ENCODE measurements at places on chromosomes 1 and 21.

DNA sequence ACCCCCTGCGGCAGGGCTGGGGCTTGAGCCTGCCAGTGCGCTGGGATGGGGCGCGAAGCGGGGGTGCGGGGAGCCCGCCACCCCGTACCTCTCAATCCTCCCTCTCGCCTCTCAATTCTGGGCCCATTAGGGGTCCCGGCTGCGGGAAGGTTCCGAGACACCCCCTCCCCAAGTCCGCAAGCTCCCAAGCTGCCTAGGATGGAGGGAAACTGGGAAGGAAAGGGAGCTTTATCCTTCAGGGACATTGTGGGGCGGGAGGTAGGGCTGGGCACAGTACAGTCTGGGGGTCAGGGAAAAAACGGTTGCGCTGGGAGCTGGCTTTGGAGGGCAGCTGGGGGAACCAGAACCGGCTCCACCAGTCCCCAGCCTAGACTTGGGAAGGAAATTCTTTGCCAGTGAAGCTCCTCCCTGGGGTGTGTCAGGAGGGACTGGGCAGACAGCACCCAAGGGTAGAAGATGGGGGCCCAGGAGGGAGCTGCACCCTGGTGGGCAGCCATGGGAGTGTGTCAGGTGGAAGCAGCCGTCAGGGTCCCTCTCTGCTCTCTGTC, 904 bp downstream of the GJB3 start:
- DNase-seq = no peak

DNA sequence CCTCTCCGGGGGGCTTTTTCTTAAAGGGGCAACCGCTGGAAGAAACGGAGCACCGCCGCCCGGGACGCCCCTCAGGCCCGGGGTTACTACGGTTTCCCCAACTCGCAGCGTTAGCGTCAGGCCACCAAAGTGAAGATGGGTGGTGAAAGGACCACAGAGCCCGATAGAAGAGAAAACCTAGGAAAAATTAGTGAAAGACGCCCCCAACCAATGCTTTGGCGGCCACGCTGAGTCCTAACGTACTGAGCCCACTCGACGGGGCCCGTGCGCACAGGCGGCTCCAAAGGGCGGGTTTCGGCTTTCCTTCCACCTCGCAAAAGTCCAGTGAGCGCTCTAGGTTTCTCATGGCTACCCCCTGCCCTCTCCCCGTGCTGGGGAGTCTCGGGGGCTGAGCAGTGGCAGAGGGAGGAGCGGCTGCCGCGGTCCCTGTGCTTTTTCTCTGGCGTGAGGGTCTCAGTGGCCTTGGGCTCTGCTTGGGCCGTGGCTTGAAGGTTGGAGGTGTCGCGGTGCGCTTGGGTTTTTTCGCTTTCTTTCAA, 12.2 kb upstream of the SPEN start:
- peak; percentile 24 for DNase-seq

DNA sequence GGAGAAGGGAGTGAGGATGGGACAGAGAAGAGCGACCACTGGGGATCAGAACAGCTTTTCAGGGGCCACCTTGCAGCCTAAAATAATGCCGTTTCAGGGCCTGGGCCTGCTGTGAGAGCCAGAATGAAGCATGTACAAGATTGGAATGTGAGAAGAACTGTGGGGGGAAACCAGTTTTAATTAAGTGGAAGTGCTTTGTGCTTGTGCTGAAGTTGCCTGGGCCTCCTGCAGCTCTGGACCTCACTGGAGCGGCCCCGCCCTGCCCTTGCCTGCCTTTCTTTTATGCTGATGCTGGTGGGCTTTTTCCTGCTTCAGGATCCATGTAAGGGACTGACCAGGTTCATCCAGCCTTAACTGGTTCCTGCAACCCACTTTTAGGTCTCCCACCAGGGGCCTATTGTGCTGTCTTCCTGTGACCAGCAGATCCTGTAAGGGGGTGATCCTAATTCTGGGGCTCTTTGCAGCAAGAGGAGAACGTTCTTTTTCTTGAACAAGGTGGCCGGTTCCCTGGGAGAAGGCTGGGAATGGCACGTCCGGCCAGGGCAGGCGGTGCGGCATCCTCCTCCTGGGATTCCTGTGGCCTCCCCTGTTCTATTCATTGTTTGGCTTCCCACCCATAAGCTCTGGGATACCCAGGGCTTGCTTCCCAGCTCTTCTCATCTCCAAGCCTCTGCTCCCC, 3.2 kb downstream of the C1orf226 start:
- DNase-seq = no peak

DNA sequence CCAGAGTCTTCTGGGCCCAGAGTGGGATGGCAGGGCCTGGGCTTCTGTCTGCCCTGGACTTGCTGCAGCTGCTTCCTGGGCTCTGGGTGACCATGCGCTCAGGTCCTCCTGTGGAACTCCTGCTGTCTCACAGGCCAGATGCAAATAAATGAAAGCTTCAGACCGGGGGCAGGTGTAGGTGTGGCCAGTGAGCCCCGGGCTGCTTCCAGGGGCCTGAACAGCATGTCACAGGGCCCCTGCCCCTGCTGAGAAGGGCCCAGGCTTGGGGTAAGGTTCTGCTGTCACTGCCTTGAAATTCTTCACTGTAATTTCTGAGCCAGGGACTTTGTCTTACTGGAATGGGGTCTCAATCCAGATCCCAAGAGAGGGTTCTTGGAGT, 2.5 kb upstream of the PKNOX1 start:
- no peak for DNase-seq

DNA sequence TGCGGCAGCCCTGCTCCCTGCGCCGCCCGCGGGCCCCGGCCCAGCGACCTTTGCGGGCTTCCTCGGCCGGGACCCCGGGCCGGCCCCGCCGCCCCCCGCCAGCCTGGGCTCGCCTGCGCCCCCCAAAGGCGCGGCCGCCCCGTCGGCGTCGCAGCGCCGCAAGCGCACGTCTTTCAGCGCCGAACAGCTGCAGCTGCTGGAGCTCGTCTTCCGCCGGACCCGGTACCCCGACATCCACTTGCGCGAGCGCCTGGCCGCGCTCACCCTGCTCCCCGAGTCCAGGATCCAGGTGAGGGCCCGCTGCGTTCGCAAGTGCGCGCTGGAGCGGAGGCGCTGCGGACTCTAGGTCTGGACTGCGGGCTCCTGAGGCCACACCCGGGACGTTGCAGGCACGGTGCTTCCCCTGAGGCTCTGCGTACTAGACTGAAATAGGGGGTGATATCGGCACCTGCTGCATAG, 351 bp downstream of the MIXL1 start:
- DNase-seq = no peak

DNA sequence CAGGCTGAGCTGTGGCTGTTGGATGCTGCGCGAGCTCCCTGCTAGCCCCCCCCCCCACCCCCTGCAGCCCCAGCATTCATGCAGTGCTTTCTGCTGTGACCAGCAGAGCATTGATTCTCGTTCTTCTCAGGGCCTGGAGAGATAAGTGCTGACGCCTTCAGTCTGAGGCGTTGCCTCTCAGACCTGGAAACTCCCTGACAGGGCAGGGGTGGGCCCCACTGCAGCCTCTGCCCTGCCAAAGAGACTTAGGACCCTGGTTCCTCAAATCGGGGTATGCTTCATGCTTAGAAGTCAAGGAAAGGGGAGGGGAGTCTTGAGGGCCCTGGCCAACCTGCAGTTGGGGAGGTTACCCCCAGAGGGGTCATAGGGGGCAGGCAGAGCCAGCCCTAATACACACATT, 38.5 kb downstream of the PTPRF start:
- DNase-seq = no peak

DNA sequence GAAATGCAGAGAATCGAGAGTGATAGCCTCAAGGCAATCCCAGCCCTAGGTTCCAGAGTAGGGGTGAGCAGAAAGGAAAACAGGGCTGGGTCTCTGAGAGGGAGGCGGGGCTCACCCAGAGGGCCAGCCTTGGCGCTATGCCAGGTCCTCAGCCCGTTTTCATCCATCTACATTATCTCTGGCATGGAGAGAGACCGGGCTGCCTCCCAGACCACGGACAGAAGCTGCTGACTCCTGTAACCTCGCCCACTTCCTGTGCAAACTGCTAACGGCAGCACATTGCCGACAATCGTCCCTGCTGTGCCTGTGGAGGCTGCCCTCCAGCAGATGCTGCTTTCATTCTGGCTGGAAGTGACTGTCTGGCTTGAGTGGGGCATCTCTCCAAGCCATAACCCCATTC, 569.1 kb downstream of the NPHP4 start:
- peak; percentile 11 for DNase-seq

- no peak for DNase-seq
Observed at GRCh38 chr1:162919034-162919433, 58.1 kb upstream of the CCDC190 start.

DNA sequence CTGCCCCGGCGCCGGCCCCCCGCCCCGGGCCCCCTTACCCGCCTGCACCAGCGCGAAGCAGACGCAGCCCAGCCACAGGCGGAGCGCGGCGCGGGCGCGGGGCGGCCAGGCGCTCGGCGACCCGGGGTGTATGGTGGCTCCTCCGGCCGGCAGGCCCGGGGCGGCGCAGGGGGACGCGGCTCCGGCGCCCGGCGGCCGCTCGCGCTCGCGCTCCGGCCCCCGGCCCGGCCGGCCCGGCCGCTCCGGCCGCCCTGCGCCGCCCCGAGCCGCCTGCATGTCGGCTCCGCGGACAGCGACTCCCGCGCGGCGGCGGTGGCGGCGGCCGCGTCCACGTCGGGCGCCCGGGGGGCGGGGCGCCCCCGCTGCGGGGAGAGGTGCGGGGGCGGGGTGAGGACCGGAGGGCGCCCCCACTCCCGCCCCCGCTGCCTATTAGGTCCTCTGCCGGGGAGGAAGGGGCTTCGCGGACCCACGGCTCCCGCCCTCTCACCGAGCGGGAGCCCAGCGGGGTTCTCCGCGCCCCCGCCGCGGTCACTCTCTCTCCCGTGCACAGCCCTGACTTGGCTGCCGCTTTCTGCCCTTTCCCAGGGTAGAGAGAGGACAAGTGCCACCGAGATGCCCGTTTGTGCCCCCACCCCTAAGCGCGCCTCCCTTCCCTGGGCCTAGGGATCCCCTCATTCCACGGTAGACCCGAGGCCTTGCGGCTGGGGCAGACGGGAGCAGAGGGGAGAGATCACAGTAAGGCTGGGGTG, at the start of gene FNDC5:
Gene FNDC5 (minus strand): TSS at position 298 of the 749 bp plus-strand sequence.
- no peak for DNase-seq

DNA sequence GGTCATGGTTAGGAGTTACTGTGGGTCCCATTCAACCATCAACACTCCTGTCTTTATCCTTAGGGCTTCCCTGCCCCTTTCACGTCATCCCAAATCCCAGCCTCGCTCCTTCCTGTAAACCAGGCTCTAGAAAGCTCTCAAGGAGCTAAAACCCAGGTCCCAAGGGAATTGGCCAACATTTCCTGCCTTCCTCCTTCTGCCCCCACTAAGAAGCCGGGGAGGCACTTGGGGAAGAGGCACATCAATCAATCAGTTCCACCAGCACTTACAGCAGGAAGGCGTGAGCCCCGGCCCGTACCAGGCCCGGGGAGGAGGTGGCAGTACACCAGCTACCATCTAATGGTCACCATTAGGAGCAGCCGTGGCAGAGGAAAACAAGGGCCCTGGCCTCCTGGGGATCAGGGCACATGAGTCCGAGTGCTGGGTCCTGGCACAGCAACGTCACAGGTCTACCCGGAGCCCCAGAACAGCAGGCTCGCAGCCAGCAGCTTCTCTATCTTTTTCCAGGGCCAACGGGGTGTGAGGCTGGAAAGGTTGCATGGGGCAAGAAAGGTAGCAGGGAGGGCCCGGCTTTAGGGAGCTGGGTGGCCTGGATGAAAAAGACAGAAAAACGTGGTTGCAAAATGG, 108.6 kb downstream of the CASZ1 start:
- DNase-seq = no peak

- no peak for DNase-seq
Observed at GRCh38 chr1:211756471-211757020, 74.0 kb downstream of the LPGAT1 start.

DNA sequence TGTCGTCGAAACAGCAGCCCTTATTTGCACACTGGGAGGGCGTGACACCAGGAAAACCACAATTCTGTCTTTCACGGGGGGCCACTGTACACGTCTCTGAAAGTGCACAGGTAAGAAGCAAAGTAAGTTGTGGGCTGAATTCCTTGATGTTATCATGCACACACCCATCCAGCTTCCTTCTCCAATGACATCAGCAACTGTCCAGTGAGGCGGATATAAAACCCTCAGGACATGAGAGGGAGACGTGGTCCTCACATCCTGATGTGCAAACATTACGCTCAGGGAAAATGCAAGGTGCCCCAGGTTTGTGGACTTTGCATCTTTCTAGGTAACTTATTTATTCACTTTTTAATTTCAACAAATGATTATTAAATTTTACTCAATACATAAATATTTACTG, 3.0 kb downstream of the TFF1 start:
- no peak for DNase-seq

- DNase-seq = no peak
Observed at GRCh38 chr21:42988236-42988965, 14.0 kb downstream of the PKNOX1 start.

- no peak for DNase-seq
Observed at GRCh38 chr1:243250102-243250501, 5.0 kb downstream of the CEP170 start.

- no peak for DNase-seq
Observed at GRCh38 chr21:39854572-39854971, 12.7 kb upstream of the PCP4 start.

GRCh38 chr1:230002164-230002803, 64.8 kb upstream of the GALNT2 start:
- no peak for DNase-seq
